ENCODE measurements at places on chromosomes 3 and 15.

DNA sequence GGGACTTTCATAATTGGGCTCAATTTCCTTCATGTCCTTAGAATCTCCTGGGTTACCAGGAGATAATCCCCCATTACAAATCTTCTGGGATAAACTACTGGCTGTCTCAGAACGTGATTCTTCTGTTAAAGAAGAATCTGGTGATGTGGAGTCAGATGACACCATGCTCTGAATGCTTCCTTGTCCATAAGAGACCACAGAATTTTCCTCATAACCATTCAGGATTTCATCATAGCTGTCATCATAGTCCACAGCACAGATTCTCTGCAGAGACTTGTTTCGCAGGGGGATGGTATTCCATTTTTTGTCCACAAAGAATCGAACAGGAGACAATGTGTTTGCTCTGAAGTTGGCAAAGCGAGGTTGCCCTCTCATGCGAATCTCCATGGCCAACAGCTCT lies 109.8 kb upstream of the TSPAN3 start:
- no peak for DNase-seq

GRCh38 chr3:46690798-46691197 lies 2.7 kb downstream of the ALS2CL start:
- peak; percentile 36 for DNase-seq

DNA sequence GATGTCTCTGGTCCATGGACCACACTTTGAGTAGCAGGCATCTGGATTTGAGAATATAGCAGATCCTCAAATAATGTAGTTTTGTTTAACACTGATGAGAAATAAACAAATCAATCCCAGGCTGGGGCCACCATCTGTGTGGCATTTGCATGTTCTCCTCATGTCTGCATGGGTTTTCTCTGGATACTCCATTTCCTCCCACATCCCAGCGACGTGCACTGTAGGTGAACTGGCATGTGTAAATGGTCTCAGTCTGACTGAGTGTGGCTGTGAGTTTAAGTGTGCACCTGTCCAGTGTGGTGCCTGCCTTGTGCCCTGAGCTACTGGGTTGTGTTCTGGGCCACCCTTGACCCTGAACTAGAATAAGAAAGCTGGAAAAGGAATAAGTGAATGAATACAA lies 66.3 kb upstream of the NANOGP8 start:
- DNase-seq = no peak

GRCh38 chr3:151282921-151283320 lies 4.6 kb upstream of the P2RY14 start:
- peak; percentile 74 for DNase-seq

DNA sequence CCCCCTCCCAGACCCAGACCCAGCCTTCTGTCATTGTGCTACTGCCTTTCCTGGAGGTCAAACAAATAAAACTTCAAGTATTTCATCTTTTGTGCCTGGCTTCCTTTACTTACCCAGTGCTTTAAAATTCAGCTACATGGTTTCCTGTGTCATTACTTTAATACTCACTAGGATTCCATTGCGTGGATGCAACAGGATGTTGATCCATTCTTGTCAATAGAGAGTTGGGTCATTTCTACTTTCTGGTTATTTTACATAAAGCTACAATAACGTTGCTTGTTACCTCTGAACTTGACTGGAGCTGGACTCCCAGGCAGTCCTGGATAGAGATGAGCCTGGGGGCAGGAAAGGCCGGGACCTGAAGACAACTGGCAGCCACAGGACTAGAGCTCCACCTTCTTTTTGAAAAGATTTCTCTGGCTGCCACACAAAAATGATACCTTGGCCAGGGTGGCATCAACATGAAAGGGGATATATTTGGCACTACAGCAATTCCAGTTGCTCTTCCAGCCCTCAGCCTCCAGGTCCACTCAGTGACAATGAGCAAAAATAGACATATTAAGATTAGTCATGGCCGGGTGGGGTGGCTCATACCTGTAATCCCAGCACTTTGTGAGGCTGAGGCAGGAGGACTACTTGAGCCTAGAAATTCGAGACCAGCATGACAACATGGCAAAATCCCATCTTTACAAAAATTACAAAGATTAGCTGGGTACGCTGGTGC lies 23.3 kb upstream of the HEG1 start:
- peak; percentile 18 for DNase-seq

DNA sequence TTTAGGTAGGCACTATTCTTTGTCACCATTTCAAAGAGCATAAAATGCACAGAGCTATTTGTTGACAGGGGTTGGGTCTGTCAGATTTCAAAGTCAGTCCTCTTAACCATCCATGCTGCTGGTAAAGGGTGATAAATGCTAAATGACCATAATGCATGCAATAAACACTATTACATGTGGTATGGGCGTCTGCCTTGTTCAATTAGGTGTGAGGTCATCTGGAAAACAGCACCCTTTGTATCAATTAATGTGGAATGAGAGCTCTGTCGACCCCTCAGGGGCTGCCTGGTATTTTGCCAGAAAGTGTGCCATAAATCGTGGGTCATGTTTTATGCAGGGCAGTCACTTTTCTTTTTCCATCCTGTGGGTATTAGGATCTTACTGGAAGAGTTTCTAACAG lies 235.6 kb downstream of the SV2B start:
- DNase-seq = no peak

DNA sequence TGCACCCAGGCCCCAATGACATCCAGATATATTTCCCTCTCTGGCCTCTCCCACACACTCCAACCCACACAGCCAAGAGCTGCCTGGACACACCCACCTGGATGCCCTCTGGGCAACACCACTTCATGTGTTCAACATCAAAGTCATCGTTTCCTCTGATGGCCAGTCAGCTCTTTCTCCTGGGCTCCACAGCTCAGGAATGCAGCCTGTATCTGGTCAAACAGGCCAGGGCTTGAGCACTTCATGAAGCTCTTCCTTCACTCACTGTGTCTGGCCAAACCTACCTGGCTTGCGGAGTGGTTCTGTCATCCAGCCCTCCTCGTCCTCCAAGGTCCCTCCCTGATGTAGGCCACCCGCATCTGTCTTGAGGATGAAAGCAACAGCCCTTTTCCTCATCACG lies 35.8 kb upstream of the SLC6A11 start:
- no peak for DNase-seq

All from dermis blood vessel endothelial cell (primary cell).